ENCODE measurements at places on chromosomes 7 and 10. TPM values are rescaled to one million over a fixed set of nuclear protein-coding genes. Genes with fewer than 3 reads are reported as not detected.

The AMPH gene
- total RNA-seq = 0.22 TPM

The AKR1C8 gene
- not detected for total RNA-seq

The BEND7 gene
- 1.0 TPM for total RNA-seq

The BAIAP2L1 gene
- total RNA-seq = 10.2 TPM

The CALML3 gene
- total RNA-seq = not detected

The PTN gene
- 5.9 TPM for total RNA-seq

The RHOBTB1 gene
- total RNA-seq = 31.1 TPM

The EGFR gene
- 99.8 TPM for total RNA-seq

The IFIT1B gene
- total RNA-seq = not detected

The TBX20 gene
- total RNA-seq = 16.0 TPM
